Right ventricle myocardium superior (tissue), 1 donor: ENCODE measurements at places on chromosomes 4 and X.

DNA sequence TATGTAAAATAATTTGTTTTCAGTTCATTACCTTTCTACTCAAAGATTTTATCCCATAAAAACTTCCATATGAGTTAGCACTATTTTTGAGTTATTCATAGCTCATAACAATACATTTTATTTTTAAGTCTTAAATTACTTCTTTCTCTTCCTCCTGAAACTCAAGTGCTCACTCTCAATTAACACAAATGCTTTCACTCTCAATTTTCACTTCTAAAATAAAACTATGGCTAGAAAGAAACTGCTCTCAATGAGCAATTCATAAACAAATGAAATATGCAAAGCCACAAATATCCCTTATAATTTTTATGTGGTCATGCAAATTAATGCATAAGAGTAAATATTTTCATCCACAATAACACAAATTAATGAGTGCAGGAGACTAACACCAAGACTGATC, 38.8 kb downstream of the MAML3 start:
- no peak for DNase-seq

GRCh38 chrX:22032084-22032483, at the start of gene PHEX:
PHEX (plus strand) TSS chrX:22032325; CDS start chrX:22033006, 681 bp downstream.
- no peak for DNase-seq

DNA sequence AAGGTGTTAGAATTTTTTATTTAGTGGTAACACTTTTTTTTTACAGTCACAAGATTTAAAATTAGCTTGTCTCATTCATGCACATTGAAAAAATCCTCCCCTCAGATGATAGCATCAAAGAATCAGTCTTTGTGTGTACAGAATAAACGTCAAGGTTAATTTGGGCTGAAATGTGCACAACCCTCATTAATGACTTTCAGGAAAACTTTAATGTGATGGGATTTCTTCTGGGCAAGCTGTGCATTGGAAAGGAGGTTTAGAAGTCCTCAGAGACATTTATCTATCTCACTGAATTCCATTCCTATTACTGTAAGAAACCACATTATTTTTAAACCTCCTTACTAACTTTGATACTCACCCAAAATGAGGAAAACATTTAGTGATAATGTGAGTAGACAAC, 88.2 kb upstream of the TECRL start:
- no peak for DNase-seq

GRCh38 chr4:7487502-7487901, 52.8 kb upstream of the PSAPL1 start:
- DNase-seq: no peak

DNA sequence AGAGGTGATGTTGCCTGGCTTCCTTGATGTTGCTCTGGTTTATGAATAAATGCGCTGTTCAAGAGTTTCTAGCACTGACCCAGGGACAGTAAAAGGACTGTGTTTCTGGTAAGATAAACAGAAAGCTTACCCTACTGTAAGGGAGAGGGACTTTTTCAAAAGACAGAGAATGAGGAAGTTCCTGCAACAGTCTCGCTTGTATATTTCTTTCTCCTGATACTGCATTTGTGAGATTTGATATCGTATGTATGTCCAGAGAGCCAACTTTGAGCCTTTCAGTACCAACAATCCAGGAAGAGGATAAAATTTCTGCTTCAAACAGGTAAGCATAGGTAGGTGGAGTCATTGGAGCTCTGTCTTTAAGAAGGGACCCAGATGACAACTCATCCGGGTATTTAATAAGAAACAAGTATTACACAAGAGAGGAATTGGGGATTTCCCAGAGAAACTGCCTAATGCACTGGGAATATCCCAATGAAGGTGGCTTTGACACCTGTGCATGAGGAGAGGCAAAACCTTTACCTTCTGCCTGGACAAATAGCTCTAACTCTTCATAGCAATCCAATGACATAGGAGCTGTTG, 773 bp downstream of the DAPP1 start:
- no peak for DNase-seq
